Stimulated activated CD8-positive, alpha-beta memory T cell treated with anti-CD3 and anti-CD28 coated beads, Interleukin-4, amount 100 ng/mL, for 4 hours (primary cell): ENCODE measurements at places on chromosomes 16 and 17.
A peak's percentile ranks its signal among the peaks of the same experiment; 100 is the strongest.

- DNase-seq = no peak
Measured at GRCh38 chr16:50102051-50102746, 36.4 kb downstream of the HEATR3 start.

GRCh38 chr16:325375-326145 is 27.0 kb downstream of the AXIN1 start:
- no peak for DNase-seq

- no peak for DNase-seq
Measured at GRCh38 chr16:13594823-13595222, 325.1 kb upstream of the ERCC4 start.

- DNase-seq = no peak
Measured at GRCh38 chr16:67932462-67932840, 789 bp upstream of the CTRL start.

GRCh38 chr16:12314653-12315185 is 338.2 kb downstream of the SNX29 start:
- DNase-seq = no peak

DNA sequence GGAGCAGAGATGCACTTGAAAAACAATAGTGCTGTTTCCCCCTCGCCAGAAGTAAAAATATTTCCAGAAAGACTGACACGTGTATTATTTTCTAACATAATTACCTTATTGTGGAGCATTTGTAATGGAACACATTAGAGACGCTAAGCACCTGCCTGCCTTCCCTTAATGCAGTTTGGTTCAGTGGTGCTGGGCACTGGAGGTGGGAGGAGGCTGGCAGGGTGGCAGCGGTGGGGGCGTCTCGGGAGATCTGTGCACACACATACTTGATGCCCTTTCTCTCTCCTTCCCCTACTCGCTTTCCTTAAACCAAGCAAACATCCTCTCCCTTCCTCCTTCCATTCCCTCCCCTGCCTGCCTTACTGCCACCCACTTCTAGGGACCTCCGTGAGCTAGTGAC is 156.6 kb upstream of the SDK2 start:
- DNase-seq = no peak

GRCh38 chr17:39965017-39965699 is 2.4 kb downstream of the GSDMA start:
- no peak for DNase-seq

DNA sequence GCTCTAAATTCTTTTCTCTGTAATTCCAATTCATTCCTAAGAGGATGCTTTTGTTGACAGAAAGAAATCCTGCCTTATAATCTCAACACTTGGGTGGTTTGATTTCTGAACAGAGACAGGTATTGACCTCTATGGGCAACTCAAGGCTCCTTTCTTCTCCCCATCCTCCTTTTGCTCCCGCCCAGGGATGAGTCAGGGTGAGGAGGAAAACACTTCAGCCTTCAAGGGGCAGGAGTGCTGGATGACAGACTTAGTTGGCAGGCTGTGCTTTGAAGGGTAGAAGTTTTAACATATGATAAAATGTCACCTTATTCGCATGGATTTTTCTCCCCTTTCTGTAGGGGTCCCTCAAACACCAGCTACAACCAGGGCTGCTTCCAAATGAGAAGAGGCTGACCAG is 16.7 kb upstream of the TOM1L1 start:
- no peak for DNase-seq

DNA sequence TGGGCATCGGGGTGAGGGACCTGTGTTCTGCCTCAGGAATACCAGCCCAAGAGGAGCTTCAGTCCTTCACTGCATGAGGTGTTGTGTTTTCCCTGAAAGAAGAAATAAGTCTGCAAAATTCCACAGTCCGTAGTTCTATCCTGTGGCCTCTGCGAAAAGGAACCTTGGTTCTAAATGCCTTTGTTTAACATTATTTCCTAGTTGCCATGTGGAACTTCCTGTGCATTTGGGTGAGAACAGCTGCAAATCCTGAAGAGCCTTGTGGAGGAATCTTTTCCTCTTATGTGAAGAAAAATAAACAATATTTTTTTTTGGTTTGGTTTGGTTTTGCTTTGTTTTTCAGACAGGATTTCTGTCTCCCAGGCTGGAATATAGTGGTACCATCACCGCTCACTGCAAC is 9.8 kb downstream of the PSKH1 start:
- no peak for DNase-seq

DNA sequence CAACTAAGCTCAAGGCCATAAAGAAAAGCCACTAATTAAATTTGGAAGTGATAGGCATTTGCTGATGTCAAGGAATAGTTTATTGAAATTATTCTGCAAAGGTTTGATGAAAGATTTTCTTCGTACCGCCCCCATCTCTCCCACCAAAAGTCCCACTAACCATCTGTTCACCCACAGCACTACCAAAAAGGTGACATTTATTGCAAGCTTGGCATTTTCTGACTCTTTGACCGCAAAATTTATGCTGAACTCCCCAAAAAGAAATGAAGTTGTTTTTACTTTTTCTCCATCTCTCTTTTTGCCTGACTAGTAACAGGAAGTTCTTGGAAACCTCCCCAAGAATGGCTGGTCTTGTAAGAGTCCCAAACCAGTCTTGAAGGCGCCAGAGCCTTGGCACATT is 384.9 kb upstream of the SOX9 start:
- DNase-seq = no peak

GRCh38 chr17:76051561-76051960 is 20.8 kb downstream of the SRP68 start:
- no peak for DNase-seq

DNA sequence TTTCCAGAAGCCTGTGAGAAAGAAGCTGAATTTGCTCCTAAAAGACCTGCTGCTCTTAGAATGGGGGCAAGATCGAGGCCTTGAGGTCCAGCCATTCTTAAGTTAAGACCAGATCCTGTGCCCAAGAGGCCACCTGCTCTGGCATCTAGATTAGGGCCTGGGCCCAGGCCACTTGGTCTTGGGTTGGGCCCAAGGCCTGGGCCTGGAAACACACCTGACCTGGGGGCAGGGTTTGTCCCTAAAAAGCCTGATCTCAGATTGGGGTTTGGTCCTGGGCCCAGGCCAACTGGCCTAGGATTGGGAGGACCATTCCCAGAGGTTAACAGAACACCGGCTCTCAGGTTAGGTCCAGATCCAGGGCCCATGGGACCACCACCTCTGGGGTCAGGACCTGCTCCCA is 12.9 kb downstream of the CHTF8 start:
- no peak for DNase-seq

DNA sequence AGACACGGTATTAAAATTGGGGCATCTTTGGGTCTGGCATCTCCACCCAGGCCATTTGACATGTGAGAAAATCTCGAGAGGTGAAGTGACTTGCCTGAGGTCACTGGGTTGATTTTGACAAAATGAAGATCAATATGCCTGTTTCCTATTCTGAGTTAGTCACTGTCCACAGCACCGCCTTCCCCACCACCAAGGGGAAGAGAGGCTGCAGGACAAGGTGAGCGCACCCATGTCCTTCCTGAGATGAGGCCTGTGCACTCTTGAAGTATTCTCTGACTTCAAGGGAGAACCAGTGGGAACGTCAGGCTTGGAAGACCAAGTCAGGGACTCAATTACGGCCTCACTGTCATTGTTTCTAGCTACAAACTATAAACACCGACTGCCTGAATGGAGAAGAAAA is 49.9 kb upstream of the WSB1 start:
- no peak for DNase-seq

GRCh38 chr17:70286391-70286790 is 117.1 kb downstream of the KCNJ2 start:
- DNase-seq = no peak

DNA sequence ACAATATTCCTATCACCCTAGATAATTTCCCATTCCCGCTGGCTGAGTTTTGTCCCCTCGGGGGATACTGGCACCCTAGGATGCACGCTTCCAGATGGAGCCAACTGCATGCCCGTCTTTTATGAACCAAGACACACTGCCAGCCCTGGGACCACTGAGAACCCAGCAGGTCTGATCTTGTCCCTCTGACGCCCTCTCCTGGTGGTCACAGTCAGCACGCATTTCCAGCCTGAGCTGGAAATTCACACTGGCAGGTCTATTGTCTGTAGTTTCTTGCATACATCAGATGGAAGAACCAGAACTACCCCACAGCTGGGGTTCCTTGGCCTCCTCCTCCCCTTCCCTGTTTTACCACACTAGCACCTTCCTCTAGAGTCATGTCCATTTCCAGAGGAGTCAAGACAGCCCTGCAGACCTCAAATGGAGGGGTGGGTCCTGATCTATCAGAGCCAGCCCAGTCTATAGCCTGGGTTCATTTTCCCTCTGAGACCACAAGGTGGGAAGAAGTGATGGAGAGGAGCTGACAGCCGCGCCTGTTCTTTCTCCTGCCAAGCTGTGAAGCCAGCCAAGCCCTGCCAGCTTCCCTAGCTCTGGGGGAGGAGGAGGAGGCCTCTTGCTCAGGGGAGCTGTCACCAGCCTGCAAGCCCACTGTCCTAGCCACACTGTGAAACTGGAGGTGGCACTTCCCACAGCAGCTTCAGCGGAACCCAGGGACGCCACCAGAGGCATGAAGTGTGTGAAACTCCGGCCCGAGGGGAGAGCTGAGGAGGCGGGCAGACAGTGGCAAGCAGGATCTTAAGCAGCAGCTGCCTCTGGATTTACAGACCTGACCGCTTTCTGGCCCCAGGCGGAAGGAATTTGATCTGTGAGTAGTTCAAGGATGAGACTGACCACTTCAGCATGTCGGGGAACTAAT is 29.3 kb downstream of the MXRA7 start:
- peak; percentile 35 for DNase-seq

DNA sequence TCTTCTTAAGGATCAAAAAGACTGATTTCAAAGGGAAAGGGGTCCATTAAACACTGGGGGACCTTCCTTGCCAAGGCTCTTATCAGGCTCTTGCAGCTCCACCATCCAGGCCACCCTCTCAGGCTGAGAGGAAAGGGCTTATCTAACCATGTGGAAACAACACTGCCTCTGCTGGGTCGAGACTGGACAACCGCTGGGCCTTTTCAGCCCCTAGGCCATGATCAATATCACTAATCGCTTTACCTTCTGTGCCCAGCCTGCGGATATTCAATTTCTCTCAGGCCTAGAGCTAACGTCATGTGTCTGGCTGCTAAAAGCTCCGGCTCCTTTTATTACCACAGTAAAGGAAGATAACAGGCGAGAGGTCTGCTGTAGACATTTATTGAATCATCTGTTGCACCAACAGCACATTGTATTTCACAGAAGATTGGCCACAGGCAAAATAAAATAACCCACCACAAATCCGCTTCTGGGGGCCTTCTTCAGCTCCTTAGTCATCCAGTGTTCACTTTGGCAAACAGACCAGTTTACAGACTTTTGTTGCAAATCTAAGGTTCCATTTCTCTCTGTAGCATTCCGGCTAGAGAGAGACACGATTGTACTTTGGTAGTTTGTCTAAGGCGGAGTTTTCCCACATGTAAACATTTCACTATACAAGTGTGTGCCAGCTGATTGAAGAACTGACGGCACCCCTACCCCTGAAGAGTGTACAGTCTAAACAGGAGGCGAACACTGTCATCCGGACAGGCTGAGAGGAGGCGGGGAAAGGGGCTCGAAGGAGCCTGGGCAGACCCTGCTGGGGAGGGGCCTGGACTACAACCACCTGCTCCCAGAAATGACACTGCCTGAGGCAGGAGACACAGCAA is 13.9 kb downstream of the CYB561 start:
- DNase-seq = no peak

GRCh38 chr16:23670137-23670776 is 8.4 kb upstream of the PLK1 start:
- DNase-seq = no peak

GRCh38 chr17:65446838-65447526 is 114.5 kb downstream of the AXIN2 start:
- DNase-seq = no peak

DNA sequence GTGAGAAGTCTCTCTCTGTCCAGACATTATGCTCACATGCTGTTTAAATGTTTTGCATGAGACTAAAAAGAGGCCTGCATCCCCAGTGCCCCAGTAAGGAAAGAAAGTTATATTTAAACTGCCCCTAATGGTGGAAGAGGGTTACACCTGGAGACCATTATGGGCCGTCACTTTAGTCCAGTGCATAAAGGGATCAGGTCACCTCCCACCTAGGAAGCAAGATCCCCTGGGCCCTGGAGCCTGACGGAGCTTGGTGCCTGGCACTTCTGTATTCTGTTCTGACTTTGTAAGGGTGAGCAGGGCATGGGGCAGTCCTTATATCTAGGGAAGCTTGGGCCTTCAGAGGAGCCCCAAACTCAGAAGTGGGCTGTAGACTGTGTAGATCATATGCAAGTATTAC is 67.9 kb downstream of the CPPED1 start:
- DNase-seq = no peak

- DNase-seq = no peak
Measured at GRCh38 chr16:75250089-75250808, 1.2 kb downstream of the BCAR1 start.

GRCh38 chr16:89187770-89188392 is 12.5 kb downstream of the SLC22A31 start:
- DNase-seq = no peak

DNA sequence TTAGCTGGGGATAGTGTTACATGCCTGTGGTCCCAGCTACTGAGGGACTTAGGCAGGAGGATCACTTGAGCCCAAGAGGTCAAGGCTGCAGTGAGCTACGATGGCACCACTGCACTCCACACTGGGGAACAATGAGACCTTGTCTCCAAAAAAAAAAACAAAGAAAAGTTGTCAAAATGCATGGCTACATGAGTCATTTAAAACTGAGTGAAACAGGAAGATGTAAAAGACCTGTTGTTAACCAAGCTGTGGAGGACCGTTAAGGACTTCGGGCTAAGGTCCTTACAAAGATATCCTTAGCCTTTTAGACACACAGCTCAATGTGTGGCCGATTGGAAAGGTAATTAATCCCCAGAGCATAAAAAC is 25.1 kb downstream of the ZP2 start:
- no peak for DNase-seq

DNA sequence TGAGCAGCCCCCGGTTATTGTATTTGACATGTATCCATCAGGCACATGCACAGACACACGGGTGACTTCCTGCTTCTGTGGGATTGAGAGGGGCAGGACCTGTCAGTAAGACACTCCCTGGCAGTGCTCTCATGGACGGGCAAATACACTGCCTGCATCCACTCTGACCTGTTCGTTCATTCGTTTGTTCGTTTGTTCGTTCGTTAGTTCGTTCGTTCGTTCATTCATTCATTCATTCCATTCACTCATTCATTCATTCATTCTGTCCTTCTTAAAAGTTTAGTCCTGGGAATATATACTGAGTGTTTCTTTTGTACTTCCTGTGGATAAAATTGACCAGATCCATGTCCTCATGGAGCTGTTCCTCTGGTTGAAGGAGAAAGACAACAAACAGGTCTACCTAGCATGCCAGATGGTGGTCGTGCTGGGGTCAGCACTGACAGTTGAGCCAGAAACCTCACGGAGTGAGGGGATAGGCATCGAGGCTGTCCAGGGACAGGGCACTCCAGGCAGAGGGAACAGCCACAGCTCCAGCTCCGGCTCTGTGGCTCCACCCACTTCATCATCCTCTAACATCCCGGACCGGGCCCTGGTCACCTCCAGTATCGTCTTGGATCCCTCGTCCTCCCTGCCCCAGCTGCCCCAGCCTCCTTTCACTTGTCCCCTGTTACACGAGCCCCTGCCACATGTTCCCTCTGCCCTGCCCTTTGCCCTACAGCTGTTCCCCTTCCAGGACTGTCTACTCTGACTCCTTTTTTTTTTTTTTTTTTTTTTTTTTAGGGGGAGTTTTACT is 336.1 kb downstream of the CPPED1 start:
- no peak for DNase-seq

- DNase-seq = no peak
Measured at GRCh38 chr16:57106767-57107166, 14.4 kb downstream of the CPNE2 start.
